ENCODE measurements at places on chromosomes 5 and 9. TPM values are rescaled to one million over a fixed set of nuclear protein-coding genes. Genes with fewer than 3 reads are reported as not detected.

- no peaks in the 10 kb centered on the region for H3K36me3 ChIP-seq
- no peaks in the 10 kb centered on the region for H3K4me1 ChIP-seq
- DNase-seq = no peak
- H3K27me3 ChIP-seq = no peaks in the 10 kb centered on the region
Observed at GRCh38 chr5:164051745-164052144, 546.3 kb downstream of the MAT2B start.

DNA sequence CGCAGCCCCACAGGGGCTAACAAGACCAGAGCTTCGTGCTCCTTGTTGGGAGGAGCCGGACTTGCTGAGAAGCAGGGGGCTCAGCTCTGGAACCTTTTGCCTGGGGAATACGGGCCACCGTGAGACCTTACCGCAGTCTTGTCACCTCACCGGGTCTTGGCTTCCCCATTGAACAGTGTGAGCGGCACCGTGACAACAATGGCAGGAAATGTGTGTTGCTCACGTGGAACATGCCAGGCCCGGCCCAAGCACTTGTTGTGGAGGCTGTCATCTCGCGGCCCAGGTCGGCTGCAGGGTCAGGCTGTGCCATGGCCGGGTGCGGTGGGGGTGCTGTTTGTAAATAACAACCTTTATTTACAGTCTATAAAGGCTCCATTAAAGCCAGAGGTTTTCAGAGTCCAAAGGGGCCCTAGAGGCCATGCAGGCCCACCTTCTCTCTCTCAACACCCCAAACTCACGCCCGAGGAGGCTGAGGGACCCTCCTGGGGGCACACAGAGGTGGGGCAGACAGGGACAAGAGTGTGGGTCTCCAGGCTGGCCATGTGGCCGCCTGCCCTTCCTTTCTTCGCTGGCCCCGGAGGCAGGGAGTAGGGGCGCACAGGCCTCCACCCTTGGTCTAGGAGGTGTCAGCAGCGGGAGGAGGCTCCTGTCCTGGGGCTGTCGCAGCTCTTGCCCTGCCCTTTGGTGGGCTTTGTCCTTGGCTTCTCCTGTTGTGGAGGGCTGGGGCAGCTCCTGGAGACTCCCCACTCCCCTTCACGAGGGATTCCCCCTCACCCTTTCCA is 79.7 kb downstream of the TSPAN17 start:
- H3K27ac ChIP-seq = no peak overlapping the region
- no peak for DNase-seq
- H3K4me1 ChIP-seq = peaks cover 27% of the 10 kb centered on the region

DNA sequence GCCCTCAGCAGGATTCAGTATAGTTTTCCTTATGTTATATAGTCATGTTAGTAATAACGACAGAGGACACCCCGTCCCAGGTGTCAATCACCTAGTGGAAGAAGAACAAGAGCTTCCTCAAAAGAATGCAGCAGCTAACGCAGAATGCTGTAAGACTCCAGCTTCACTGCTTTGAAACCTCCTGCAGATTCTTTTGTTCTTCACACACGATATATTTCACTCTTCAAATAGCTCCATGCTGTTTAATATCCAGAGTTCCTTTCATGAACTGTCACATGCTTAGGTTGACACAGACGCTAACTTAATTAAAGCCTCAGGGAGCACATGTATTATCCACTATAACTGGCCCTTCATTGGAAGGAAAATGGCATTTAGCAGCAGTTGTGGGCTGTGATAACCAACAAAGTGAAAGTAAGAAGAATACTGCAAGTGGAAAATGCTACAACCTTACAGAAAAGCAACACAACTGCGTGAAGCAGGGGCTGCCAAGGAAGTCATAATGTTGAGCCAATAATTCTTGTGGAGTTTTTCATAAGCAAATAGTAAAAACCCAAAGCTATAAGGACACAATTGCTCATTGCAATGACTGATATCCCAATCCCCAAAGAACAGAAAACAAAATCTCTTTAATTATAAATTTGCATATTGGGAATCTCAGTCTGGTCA is 387.5 kb downstream of the PLK2 start:
- H3K36me3 ChIP-seq = no peaks in the 10 kb centered on the region
- DNase-seq = no peak
- peak overlapping the region; percentile 25 for H3K4me3 ChIP-seq
- no peak overlapping the region for H3K27ac ChIP-seq
- no peaks in the 10 kb centered on the region for H3K27me3 ChIP-seq
- peaks cover 47% of the 10 kb centered on the region for H3K4me1 ChIP-seq

DNA sequence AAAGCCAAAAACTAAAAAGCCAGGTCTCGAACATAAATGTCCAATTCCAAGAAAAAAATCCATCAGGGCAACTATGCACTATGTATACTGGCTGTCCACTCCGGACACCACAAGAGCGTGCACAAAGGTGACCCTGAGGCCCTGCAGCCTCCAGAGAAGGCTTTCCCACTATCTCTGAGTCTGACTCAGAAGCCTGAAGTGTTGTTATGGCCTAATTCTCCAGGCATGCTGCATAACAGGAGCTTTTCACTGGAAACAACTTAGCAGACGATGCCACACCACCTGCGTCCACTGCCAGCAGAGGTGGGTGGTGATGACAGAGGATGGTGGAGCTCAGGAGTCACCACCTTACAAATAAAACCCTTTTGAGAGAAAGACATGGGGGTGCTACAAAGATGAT is 63.7 kb downstream of the HABP4 start:
- no peak overlapping the region for H3K27ac ChIP-seq
- peaks cover 10% of the 10 kb centered on the region for H3K4me1 ChIP-seq
- H3K4me3 ChIP-seq = no peak overlapping the region
- H3K27me3 ChIP-seq = no peaks in the 10 kb centered on the region
- peaks cover 9% of the 10 kb centered on the region for H3K36me3 ChIP-seq
- no peak for DNase-seq

TAF11L10 gene
- not detected for total RNA-seq

ELP1 gene
- total RNA-seq = 42.5 TPM

DNA sequence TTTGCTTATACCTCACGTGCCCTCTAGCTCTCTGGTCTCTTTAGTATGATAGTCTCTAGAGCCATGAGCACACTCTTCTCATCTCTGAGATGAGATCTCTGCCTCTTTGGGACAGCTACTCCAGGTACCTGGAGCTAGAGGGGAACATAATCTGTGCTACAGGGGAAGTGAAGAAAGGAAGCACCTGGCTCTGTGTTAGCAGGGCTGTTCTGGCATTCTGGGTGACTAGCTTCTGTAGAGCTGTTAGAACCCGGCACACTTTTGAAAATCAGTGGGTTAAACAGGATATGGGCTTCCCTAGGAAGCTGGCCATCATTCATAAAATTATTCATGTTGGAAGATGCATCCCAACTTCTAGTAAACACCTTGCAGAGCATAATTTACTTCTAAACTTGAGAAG is 224.8 kb downstream of the MCTP1 start:
- H3K27me3 ChIP-seq = no peaks in the 10 kb centered on the region
- DNase-seq = no peak
- no peak overlapping the region for H3K27ac ChIP-seq
- H3K36me3 ChIP-seq = no peaks in the 10 kb centered on the region

ARL10 gene
- 23.4 TPM for total RNA-seq

GRCh38 chr9:82680179-82680935 is 382.6 kb downstream of the RASEF start:
- peaks cover 26% of the 10 kb centered on the region for H3K4me1 ChIP-seq
- H3K27ac ChIP-seq = no peak overlapping the region
- no peak overlapping the region for H3K4me3 ChIP-seq
- H3K27me3 ChIP-seq = peaks cover 17% of the 10 kb centered on the region
- no peak for DNase-seq

DNA sequence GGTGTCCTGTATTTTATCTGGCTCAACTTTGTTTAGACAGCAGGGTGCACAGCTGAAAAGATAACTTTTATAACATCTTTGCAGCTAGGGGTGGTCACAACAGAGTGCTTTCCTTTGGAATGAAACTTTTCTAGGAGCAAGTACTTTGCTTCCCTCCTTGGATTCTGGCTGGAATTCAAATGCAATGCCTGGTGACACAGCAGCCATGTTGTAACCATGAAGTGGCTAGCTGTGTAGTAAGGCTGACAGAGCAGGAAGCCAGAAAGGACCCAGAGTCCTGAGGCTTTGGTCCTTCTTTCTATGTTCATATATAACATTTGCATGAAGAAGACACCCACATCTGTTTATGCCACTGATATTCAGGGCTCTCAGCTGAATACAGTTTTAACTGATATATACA is 48.1 kb downstream of the TENT4A start:
- H3K36me3 ChIP-seq = peaks cover 9% of the 10 kb centered on the region
- no peak for DNase-seq
- no peak overlapping the region for H3K27ac ChIP-seq
- no peaks in the 10 kb centered on the region for H3K27me3 ChIP-seq
- H3K4me1 ChIP-seq = no peaks in the 10 kb centered on the region

PCDHGB6 gene
- 4.9 TPM for total RNA-seq

DNA sequence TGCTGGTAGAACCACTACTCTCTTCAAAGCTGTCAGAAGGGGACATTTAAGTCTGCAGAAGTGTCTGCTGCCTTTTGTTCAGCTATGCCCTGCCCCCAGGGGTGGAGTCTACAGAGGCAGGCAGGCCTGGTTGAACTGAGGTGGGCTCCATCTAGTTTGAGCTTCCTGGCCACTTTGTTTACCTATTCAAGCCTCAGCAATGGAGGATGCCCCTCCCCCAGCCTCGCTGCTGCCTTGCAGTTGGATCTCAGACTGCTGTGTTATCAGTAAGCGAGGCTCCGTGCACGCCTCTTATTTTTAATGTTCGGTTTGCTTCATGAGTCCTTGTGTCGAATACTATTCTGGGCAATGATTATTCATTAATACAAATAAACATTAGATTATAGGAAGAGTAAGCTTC is 3.1 kb upstream of the SLC27A6 start:
- H3K36me3 ChIP-seq = no peaks in the 10 kb centered on the region
- no peak overlapping the region for H3K4me3 ChIP-seq
- peaks cover 5% of the 10 kb centered on the region for H3K4me1 ChIP-seq
- peaks cover 32% of the 10 kb centered on the region for H3K27me3 ChIP-seq

IL9 gene
- not detected for total RNA-seq

ENTPD2 gene
- 6.4 TPM for total RNA-seq

DNA sequence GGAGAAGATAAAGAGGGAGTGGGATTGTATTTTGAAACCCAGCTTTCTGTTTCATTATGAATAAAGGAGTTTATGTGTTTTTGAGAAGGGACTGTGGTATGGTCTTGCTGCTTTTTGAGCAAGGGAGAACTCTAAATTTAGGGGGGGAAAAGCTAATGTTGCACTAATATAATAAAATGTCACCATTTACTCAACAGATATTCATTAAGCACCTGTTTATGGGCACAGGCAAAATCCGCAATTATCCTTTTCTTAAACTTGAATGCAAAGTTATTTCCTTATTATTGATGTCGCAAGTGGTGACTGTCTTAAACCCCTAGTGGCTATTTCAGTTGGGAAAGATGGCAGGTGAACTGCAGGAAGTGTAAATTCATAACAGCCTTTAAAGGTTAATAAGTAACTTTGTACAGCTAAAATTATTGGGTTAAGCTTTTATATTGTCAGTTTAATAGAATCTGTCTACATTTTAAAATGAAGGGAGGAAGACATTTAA is 1.5 kb downstream of the CDC42SE2 start:
- no peaks in the 10 kb centered on the region for H3K27me3 ChIP-seq
- no peak overlapping the region for H3K27ac ChIP-seq
- peaks cover 13% of the 10 kb centered on the region for H3K4me1 ChIP-seq
- no peaks in the 10 kb centered on the region for H3K36me3 ChIP-seq
- H3K4me3 ChIP-seq = peak overlapping the region; percentile 98
- DNase-seq = no peak

RHOBTB3 gene
- 76.3 TPM for total RNA-seq

GRCh38 chr9:115039516-115040120 is 78.3 kb downstream of the TNC start:
- H3K36me3 ChIP-seq = peaks cover 4% of the 10 kb centered on the region
- H3K4me1 ChIP-seq = peaks cover 10% of the 10 kb centered on the region
- H3K4me3 ChIP-seq = no peak overlapping the region
- no peak for DNase-seq
- H3K27ac ChIP-seq = no peak overlapping the region

DNA sequence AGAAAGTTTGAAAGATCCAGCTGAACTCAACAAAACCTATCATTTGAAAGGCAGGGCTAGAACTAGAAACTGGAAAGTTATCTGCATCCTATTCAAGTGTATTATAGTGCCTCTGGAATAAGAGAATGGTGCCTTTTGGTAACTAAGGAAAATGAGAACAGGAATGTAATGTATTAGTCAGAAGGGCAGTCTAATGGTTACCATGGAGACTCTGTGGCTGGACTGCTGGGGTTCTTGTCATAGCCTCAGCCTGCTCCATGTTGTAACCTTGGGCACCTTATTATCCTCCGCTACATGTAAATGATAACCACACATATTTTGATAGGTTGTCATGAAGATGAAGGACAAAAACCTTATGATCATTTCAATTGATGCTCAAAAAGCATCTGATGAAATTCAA is 24.6 kb upstream of the IFNB1 start:
- H3K4me1 ChIP-seq = no peaks in the 10 kb centered on the region
- DNase-seq = no peak
- H3K27me3 ChIP-seq = no peaks in the 10 kb centered on the region
- H3K36me3 ChIP-seq = no peaks in the 10 kb centered on the region
- no peak overlapping the region for H3K27ac ChIP-seq

KCNV2 gene
- not detected for total RNA-seq

PCDHA8 gene
- total RNA-seq = 2.9 TPM

EGFL7 gene
- 20.7 TPM for total RNA-seq

GTF3C5 gene
- total RNA-seq = 83.6 TPM

PCDHGA10 gene
- 9.8 TPM for total RNA-seq

GRCh38 chr9:29322240-29322639 is 1749.0 kb upstream of the C9orf72 start:
- no peaks in the 10 kb centered on the region for H3K4me1 ChIP-seq
- H3K27me3 ChIP-seq = no peaks in the 10 kb centered on the region
- H3K27ac ChIP-seq = no peak overlapping the region
- no peak overlapping the region for H3K4me3 ChIP-seq
- H3K36me3 ChIP-seq = no peaks in the 10 kb centered on the region
- no peak for DNase-seq

IRX2 gene
- total RNA-seq = 31.4 TPM

GRCh38 chr5:86542532-86542931 is 75.2 kb upstream of the COX7C start:
- no peaks in the 10 kb centered on the region for H3K4me1 ChIP-seq
- no peaks in the 10 kb centered on the region for H3K36me3 ChIP-seq
- no peak overlapping the region for H3K27ac ChIP-seq
- H3K4me3 ChIP-seq = no peak overlapping the region
- no peaks in the 10 kb centered on the region for H3K27me3 ChIP-seq

GRCh38 chr5:31987985-31988710 is 186.0 kb downstream of the GOLPH3 start:
- no peak for DNase-seq
- H3K36me3 ChIP-seq = peaks cover 4% of the 10 kb centered on the region
- H3K4me1 ChIP-seq = no peaks in the 10 kb centered on the region

All from type B pancreatic cell (in vitro differentiated cells).